Esophagus squamous epithelium (tissue), 5 donors: ENCODE measurements at places on chromosomes 7 and 10. TPM values are rescaled to one million over a fixed set of nuclear protein-coding genes. Genes with fewer than 3 reads are reported as not detected.

GRCh38 chr10:133608855-133609254 lies 17.7 kb downstream of the FRG2B start:
- no peak for DNase-seq

- no peak for DNase-seq
These were observed 825.2 kb downstream of the REEP3 start for GRCh38 chr10:64346389-64346788.

LIPN gene
- total RNA-seq: 0.19 TPM

DNA sequence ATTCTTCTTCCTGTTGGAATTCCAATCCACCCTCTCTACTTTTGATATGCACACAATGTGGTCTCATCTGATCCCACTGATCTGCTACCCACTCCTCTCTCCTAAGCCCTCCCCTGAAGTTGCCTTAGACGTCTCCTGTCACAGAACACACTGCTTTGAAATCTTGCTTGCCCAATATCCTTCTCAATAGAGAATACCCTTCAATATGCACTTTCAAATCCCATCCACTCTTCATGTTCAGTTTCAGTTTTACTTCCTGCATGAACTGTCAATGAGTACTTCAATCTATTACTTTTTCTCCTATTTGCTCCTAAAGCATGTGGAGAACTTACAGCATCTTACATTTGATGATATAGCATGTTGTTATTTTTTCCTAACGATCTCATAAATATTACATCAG lies 93.5 kb downstream of the UPF2 start:
- no peak for DNase-seq

CLRN3 gene
- not detected for total RNA-seq

- no peak for DNase-seq
These were observed 293.7 kb downstream of the POU6F2 start for GRCh38 chr7:39271402-39271801.

- DNase-seq: no peak
These were observed 15.1 kb upstream of the ZNF273 start for GRCh38 chr7:64887756-64888508.
